ENCODE measurements at places on chromosomes 6 and 20.

GRCh38 chr20:40986774-40987173 is 41.8 kb upstream of the TOP1 start:
- no peak for DNase-seq

- no peak for DNase-seq
These were observed 31.0 kb upstream of the ASIP start for GRCh38 chr20:34210271-34210670.

- DNase-seq, result peak; percentile 10
These were observed at the start of gene SLC2A10 for GRCh38 chr20:46709459-46710152. Gene SLC2A10 (plus strand): TSS chr20:46709649. CDS start chr20:46709737, 88 bp downstream.

- no peak for DNase-seq
These were observed 1.2 kb downstream of the PM20D2 start for GRCh38 chr6:89146718-89147700.

DNA sequence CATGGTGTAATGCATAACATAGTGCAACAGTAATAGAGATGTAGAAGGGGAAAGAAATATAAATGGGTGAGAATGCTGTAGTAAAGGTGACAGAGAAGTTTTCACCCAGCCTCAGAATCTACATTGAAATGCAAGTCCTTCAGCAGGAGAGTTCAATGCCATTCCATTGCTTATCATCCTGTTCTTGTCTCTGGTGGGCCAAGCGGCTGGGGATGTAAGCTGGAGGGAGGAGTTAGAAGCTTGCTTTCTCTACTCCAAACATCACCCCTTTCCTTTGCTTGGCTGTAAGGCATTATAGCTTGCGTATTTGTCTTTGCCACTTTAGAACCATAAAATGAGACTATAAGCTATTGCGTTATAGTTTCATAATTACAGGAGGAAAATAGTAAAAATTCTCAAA is 2.2 kb upstream of the FUT9 start:
- DNase-seq, result no peak

DNA sequence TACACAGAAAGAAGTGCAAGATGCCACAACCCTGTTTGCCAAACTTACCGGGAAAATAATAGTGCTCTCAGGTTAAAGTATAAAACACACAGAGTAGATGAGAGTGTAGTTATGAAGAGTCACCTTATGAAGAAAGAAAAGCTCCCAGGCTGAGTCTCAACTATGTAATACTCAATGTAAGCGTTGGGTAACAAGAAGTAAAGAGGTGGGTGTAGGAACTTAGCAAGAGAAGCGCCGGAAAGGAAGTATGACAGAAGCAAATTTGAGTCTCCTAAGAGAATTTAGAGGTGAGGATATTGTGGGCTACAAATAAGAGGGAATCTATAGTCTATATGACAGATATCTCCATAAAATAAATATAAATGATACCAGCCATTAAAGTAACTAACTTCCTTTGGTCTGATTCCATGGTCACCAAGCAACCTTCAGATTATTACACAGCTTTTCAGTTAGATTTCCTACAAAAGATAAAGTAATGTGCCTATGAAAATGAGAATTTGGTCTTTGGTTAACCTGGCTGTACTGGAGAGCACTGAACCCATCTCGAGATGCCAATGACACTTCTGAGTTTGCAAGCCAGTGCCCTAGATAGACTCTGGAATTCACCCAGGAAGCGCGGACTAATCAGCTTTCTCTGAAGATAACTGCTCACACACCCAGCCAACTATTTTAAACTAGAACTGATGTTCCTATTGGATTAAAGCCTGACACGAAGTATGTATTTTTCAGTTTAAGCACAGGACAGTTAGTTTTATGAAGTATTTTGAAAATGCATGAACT is 1.8 kb downstream of the TUBE1 start:
- DNase-seq, result no peak

- DNase-seq, result no peak
These were observed 13.7 kb downstream of the BTN3A1 start for GRCh38 chr6:26415791-26416190.

DNA sequence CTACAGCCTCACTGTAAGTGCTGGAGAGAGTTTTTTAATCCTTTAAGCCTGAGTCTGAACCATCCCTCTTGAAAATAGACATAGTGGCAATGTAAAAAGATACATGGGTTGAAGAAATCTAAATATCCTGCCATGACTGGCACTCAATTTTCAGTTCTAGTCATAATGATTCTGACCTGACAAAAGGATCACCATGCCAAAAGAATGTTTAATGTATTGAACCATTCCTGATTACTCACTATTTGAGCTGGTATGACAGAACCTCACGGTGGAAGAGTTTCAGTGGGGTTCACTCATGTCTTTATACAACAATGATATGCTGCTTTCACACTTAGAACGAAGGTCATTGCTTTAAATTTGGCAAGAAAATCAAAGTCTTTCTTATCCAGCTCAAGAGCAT is 93.4 kb downstream of the HIVEP2 start:
- no peak for DNase-seq

DNA sequence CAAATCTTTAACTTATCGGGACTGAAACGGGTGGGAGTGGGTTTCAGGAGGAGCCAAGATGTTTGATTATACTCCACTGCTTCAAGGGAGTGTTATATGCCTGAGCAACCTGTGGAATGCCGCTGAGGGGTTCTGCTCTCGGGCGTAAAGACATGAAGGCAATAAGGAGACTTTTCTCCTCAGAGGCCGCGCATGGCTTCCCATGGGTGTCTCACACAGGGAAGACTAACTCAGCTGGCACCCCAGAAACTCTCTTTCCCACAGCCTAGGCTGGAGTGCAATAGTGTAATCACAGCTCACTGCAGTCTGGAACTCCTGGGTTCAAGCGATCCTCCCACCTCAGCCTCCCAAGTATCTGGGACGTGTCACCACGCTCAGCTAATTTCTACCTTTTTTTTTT is 5.1 kb upstream of the C20orf141 start:
- no peak for DNase-seq

GRCh38 chr20:59359906-59360725 is 59.7 kb downstream of the EDN3 start:
- no peak for DNase-seq

GRCh38 chr6:78594668-78595066 is 272.7 kb upstream of the IRAK1BP1 start:
- DNase-seq, result no peak

DNA sequence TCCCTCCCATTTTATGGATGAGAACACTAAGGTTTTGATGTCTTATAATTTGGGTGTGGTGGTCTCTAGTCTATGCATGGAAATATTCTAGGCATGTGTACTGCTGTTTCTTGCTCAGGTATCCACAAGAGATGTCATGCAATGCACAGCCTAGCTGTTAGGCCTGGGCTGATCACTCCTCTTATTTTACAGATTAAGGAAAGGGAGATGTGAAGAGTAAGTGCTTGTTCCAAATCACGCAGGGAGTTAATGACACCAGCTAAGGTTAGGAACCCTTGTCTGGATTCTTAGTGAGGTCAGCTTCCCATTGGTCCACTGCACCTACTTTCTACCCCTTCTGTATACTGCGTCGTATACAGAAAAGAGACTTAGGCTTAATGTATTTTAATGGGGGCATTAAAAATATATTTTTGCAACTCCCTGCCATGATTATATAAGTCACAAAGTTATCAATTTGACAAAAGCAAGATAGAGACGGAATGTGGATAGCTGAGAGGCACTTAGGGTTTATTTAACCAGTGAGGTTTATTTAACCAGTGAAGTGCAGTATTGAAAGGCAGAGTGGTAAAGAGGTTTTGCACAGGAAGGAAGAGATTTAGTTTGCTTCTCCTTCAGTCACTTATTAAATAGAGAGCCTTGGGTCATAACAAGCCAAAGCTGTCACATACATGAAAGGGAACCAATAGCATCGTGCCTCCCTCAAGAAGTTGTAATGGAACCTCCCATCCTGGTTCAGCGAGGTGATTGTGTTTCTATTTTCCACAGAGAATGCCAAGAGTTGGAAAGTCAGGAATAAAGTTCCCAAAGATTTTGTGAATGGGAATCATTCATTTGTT is 95.0 kb upstream of the FAM184A start:
- no peak for DNase-seq
